ENCODE measurements at places on chromosomes 16 and 17.

DNA sequence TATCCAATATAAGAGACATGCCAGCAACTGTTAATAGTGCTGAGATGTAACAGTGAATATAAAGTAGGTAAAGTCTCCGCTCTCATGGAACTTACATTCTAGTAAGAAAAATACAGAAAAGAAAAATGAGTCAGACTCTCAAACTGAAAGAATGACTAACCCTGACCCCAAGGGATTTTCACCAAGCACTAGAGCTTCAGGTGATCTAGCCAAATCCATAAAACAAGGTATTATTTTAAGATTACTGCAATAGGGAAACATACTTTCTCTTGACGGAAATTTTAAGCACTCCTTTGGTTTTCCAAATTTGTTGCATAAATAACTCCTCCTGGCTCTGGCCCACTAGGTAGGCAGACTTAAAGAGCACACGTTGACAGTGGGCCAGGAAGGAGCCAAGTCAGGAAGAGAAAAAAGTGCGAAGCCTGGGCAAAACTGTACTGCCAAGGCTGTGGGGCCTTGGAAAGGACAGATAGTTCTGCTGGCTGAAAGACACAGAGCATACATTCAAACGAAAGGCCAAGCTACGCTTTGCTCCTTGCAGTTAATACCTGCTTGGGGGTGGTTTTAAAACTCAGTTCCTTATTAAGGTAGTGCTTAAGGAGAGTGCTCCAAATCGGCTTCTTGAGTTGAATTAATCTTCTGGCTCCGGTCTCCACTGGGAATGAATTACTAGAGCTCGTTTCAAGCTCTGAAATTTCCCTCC, 1.4 kb downstream of the GOT2 start:
- DNase-seq = no peak

- no peak for DNase-seq
These were observed 18.4 kb upstream of the PDK2 start for GRCh38 chr17:50076591-50077235.

DNA sequence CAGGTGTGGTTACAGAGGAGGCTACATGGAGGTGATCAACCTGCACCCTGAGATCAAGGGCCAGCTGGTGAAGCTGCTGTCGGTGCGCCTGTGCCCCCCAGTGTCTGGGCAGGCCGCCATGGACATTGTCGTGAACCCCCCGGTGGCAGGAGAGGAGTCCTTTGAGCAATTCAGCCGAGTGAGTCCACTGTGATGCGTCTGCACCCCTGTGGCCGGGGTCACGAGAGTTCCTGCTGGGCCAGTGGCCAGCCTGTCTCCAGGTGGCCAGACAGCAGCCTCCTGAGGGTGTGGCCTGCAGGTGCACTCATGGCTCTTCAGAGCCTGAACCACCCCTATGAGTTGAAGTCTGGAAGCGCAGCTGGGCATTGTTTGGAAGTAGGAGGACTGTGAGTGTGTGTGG, 38.1 kb downstream of the GPT2 start:
- DNase-seq = no peak

DNA sequence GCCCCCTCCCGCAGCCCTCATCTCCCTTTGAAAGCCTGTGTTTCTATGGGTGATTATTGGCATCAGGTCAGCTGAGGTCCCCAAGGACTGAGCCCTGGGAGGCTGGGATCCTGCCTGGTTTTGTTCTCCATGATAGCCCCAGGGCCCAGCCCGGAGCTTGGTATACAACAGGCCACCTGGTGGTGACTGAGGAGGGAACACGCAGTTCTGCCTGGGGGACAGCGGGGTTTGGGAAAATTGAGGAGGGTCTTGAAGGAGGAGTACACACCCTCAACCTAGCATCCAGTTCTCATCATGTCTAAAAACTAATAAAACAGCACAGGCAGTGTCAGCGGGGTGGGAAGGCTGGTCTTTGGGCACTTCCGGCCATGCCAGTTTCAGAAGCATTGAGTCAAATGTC, 335.1 kb downstream of the CPPED1 start:
- no peak for DNase-seq

GRCh38 chr17:12229335-12229734, 208.7 kb downstream of the MAP2K4 start:
- DNase-seq = no peak

- no peak for DNase-seq
These were observed 27.5 kb downstream of the ZCCHC14 start for GRCh38 chr16:87465306-87465705.

GRCh38 chr17:68431045-68431608, 26.2 kb downstream of the WIPI1 start:
- no peak for DNase-seq

- no peak for DNase-seq
These were observed 2.8 kb downstream of the CFAP119 start for GRCh38 chr16:30758988-30759491.

- no peak for DNase-seq
These were observed 176.4 kb downstream of the SHISA9 start for GRCh38 chr16:13077816-13078215.

DNA sequence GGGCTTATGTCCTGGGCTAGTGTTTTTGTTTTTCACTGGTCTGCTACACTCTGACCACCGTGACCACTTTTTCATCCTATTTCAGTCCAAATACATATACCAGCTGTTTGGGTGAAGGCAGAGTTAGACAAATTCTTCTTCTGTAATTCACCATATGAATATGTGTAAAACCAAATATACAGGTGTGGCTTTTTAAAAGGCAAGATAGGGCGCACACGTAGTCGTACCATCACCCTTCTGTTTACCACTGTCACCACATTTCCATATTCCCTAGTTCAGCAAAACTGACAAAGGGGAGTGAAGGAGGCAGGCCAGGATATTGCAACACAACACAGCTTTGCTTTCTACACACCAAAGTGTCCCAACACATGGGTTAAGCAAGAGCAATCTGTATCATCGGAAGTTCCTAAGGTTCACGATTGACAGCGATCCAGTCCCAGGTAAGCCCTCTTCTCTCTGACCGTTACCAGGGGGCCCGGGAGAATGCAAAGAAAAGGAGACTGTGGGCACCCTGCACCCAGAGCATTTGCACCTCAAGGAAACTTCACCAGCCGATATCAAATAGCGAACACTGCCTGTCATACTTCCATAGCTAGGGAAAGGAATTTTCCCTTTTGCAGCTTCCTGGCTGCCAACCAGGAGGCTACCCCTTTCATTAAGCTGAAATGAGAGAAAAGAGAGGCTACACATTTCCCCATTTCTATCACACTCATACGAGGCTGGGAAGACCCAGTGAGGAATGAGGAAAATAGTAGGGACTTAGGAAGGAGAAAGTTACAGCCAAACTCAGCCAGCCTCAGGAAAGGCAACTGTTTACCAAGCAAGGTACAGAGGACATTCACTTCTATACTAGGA, 23.1 kb downstream of the CREBBP start:
- no peak for DNase-seq

- DNase-seq = no peak
These were observed 41.0 kb downstream of the PAFAH1B1 start for GRCh38 chr17:2634361-2634960.

DNA sequence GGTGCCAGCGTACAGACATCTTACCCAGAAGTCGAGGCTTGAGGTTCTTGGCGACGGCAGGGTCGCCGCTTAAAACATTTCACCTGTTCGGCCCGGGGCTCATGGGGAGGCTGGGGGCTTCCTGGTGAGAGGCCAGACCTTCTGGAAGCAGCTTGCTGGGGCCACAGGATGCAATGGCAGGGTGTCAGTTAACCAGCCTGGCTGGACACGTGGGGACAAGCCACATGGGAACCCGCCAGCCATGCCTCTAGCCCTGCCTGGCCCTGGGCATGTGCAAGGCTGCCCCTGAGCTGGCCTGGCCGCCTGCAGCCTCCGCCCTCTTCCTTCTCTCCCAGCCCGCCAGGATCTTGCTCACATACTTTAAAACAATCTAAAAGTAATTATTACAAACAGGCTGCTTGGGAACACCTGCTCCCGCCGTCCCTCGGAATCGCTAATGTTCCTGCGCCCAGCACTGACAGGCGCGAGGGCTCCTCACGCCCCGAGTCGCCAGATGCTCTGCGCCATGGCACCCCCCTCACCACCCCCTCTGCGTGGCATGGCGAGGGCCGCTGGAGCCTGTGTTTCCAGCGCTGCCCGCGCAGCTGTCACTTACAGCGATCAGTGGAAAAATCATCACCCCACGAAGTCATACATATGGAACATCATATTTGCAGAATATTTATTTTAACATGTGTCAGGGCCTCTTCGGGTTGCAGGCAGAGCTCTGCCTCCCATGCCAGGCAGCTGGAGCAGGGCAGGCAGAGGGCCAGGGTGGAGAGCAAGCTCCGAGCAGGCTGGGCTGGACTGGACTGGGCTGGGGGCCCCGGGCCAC, 188.7 kb upstream of the GSE1 start:
- no peak for DNase-seq

Measured in stimulated activated CD4-positive, alpha-beta T cell treated with anti-CD3 and anti-CD28 coated beads, Interleukin-1b, Interleukin-23, amount 100 ng/mL, for 4 hours (primary cell).